ENCODE measurements at places on chromosomes 16 and 17.

DNA sequence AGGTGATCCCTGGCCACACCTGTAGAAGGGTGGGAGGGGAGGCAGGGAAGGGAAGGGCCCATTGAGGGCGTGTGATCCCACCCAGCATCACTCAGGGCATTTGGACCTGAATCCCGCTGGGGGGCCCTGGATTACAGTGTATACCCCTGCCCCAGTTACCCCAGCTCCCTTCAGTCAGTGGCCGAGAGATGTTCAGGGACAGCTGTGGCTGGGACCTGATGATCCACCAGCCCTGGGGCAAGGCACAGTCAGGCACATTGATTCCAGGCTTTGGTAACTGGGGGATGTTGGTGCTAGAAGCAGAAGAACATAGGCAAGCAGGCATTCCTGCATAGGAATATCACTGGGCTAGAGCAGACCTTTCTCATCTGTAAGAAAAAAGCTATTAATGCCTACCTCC, 170.3 kb downstream of the FOXL1 start:
- DNase-seq: no peak

DNA sequence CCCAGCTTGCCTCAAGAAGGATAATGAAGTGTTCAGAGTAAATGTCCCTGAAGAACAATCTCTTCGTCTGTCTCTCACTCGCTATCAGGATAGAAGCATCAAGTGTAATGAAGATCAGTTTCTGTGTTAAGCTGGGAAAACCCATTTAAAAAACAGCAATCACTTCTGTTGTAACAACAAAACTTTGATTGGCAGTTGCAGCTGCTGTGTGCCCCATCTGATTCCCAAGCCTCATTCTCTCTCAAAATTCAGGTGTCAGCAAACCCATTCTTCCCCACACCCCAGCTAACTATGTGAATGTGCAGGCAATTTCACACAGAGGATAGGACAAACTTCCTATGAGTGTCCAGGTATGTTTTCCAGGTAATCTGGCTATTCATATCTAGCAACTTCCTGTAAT, 2.4 kb upstream of the HNF1B start:
- DNase-seq: no peak

DNA sequence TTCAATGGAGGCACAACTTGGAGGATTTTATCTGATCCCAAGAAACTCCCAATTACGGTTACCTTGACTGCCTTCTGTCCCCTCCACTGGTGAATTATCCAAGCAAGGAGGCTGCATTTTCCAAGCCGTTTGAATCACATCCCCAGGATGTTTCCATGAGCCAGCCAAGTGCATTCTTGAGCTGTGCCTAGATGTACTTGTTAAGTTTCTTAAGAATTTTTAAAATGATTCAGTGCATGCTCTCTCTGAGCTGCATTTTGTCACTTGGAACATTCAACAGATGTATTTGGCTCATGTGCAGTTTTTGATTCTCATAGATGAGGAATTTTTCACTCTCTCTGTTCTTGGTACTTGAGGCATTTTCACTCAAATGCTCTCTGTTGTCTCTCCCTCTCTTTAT, 202.6 kb upstream of the MYOCD start:
- DNase-seq: no peak

DNA sequence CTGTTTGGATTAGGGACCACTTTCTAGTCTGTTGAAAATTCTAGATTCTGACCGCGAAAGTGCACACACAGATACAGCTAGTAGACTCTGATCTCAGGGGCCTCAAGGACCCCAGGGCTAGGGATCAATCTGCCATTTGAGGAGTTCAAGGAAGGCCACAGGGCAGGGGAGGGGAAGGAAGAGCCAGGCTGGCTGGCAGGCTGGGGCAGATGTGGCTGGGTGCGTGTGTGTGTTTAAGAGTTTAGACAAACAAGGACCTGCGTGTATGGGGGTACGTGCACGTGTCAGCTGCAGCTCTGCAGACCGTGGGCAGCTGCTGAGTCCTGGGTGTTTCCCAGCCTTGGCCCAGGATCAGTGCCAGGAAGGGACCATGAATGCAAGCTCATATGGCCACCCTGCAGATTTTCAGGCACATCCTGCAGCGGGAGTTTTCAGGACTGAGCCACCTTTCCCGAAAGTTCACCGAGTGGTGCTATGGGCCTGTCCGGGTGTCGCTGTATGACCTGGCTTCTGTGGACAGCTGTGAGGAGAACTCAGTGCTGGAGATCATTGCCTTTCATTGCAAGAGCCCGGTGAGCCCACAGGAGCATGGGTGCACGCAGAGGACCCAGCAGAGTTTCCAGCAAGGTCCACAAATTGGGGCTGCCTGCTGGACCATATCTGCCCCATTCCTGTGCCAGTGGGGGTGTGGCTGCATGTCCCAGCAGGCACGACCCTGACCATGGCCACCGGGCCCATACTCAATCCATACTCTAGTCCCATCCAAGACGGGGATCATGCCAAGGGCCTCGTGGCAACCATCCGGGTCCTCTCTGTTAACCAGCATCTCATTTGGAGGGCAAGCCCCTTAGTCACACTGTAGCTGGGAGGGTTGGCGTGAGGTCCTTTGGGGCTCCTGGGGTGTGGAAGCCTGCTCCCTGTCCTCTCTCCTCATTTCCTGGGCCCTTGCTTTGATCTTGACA, 10.6 kb downstream of the TRPV2 start:
- DNase-seq: no peak

DNA sequence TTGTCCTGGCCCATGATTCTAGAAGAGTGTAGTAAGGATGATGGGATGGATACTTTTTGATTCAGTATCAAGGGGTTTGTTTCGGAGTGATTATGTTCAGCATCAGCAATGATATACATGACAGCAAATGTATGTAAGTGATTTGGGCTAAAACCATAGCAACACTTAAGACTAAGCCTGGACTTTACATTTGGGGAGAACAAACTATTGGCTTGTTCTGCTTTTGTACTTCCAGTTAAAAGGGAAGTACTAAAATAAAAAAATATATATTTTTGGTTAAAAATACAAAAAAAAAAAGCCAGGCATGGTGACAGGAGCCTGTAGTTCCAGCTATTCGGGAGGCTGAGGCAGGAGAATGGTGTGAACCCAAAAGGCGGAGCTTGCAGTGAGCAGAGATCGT, 20.5 kb upstream of the DHX8 start:
- DNase-seq: no peak

- no peak for DNase-seq
Measured at GRCh38 chr16:23595246-23595950, 718 bp downstream of the NDUFAB1 start.

DNA sequence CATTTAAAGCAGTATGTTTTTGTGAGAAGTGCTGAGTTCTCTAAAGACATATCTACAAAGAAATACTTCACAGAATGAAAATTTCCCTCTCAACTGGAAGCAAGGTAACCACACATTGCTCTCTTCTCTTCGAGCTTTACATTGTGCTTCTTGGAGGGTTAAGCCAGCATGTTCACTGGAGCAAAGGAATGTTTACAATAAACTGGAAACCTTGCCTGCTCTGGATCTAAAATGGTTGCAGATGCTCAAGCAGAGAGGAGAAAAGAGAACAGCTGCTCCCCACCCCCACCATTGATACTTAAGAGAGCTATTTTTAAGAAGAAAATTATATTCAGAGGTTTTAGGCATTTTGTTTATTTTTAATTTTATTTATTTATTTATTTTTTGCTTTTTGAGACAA, 213.1 kb downstream of the CEP112 start:
- DNase-seq: no peak

DNA sequence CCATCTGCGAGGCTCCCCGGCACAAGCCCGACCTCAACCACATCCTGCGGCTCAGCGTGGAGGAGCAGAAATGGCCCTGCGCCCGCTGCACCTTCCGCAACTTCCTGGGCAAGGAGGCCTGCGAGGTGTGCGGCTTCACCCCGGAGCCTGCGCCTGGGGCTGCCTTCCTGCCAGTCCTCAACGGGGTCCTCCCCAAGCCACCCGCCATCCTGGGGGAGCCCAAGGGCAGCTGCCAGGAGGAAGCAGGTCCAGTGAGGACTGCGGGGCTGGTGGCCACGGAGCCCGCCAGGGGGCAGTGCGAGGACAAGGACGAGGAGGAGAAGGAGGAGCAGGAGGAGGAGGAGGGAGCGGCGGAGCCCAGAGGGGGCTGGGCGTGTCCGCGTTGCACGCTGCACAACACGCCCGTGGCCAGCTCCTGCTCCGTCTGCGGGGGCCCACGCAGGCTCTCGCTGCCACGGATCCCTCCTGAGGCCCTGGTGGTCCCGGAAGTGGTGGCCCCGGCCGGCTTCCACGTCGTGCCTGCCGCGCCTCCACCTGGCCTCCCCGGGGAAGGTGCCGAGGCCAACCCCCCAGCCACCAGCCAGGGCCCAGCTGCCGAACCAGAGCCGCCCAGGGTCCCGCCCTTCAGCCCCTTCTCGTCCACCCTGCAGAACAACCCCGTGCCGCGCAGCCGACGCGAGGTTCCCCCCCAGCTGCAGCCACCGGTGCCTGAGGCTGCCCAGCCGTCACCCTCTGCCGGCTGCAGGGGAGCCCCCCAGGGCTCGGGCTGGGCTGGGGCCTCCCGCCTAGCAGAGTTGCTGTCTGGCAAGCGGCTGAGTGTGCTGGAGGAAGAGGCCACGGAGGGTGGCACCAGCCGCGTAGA, 13.1 kb upstream of the PRR35 start:
- no peak for DNase-seq

DNA sequence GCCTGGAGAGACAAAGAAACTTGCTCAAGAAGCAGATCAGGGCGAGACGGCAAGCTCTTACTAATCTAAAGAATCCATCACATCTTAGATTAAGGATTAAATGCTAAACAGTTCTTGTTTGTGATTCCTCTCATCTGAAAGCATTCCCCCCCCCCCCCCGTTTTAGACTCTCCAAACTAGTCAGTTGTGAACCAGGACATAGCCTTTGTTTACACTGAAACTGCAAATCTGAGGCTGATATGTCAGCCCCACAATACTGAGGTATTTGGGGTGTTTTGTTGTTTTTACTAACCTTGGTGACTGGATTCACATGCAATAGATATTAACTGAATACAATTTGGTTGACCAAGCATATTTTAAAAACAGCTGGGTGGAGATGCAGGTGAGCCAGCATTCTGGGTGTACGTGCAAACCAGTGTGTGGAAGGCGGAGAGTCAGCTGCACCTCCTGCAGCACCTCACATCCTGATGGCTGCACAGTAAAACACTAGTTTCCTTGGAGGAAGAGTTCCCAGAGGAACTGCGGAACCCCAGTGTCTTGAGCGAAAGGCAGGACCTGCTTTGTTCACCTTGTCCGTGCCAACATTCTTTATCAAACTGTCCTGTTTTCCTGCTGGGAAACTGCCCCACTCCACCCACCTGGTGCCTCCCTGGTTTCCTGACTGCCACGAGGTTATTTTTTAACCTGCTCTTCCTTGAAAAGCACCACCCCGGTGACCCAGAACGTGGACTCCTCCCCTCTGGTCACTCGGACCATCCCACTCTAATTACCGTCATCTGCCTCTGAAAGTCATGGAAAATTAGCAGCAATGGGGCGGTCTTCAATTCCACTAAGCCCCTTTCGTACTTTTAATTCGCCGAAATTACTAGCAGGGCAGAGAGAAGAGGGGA, 1.2 kb upstream of the YPEL2 start:
- no peak for DNase-seq

DNA sequence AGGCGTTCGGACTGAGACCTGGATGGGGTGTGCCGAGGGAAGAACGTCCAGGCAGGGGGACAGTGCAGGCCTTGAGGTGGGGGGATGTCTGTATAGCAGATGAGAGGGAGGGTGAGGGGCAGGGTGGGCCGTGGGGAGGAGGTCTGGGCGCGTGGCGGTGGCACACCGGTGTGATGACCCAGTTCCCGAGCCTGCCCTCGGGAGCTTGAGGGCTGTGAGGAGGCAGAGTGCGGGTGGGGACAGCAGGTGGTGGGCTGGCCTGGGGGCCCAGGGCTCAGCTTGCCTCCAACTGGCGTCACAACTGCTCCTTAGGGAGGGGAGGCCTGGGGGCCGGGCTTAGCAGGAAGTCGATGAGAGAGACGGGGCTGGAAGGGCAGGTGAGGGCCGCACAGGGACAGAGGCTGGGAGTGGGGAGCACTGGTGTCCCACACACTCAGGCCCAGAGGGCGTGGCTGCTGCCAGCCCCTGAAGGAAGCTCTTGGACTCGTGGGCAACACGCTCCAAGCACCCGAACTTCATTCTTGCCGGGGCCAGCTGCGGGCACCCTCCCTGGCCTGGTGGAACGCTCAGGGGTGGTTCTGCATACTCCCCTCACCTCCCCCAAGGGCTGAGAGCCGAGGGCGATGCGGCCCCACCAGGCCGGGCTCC, 6.5 kb downstream of the CACNA1H start:
- DNase-seq: no peak

DNA sequence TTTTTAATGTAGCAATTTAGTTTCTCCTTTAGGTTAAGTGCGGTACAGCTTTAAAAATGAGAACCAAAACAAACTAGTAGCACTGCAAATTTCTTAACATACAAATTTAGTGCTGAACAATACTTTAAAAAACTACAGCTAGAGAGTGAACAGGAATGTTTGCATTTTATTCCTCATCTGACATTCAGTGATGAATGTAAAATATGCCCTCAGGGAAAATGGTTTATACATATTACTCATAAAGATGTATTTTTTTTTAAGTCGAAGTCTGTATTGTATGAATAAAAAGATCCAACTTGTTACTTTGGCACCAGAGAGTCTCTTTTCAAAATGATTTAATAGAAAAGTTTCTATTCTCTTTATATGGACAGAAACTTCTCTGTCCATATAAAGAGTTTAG, 96.8 kb downstream of the BRIP1 start:
- DNase-seq: peak; percentile 55

GRCh38 chr17:79878329-79878947, 39.2 kb upstream of the CBX4 start:
- DNase-seq: no peak

GRCh38 chr16:86905302-86905701, 327.0 kb downstream of the FOXL1 start:
- no peak for DNase-seq

- no peak for DNase-seq
Measured at GRCh38 chr17:81865733-81866439, 5.3 kb downstream of the ARHGDIA start.

- no peak for DNase-seq
Measured at GRCh38 chr17:52025236-52025635, 133.3 kb downstream of the CA10 start.

GRCh38 chr17:17176341-17176740, 29.8 kb downstream of the PLD6 start:
- DNase-seq: no peak
